Activated CD4-positive, alpha-beta memory T cell treated with anti-CD3 and anti-CD28 coated beads for 36 hours (primary cell): ENCODE measurements at places on chromosomes 12 and 14. TPM values are rescaled to one million over a fixed set of nuclear protein-coding genes. Genes with fewer than 3 reads are reported as not detected.

- no peak overlapping the region for H3K4me3 ChIP-seq
- H3K36me3 ChIP-seq: peaks cover 22% of the 10 kb centered on the region
- no peak overlapping the region for H3K27ac ChIP-seq
- H3K4me1 ChIP-seq: peaks cover 1% of the 10 kb centered on the region
- no peaks in the 10 kb centered on the region for H3K27me3 ChIP-seq
- DNase-seq: no peak
Measured at GRCh38 chr14:71460091-71460490, 472.1 kb upstream of the RGS6 start.

GRCh38 chr12:125198652-125199051 lies 133.4 kb downstream of the AACS start:
- peaks cover 21% of the 10 kb centered on the region for H3K27me3 ChIP-seq
- no peaks in the 10 kb centered on the region for H3K4me1 ChIP-seq
- H3K36me3 ChIP-seq: no peaks in the 10 kb centered on the region
- no peak overlapping the region for H3K27ac ChIP-seq
- H3K4me3 ChIP-seq: no peak overlapping the region

The ABCD2 gene
- total RNA-seq: 4.8 TPM

The ANKRD52 gene
- 37.0 TPM for total RNA-seq

DNA sequence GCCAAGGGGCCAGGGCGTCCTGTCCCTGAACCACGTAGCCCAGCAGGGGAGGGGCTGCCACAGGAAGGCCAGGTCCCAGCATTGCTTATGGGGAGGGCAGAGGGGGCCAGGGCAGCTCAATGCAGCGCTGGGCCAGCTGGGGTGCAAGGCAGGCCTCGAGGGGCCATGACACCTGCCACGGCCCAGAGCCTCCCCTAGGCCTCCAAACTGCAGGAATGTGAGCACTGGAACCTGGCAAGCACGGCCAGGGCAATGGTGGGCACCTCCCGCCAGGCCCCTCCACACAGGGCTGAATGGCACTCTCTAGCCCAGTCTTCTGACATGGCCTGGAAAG lies 32.5 kb upstream of the GPR132 start:
- H3K4me3 ChIP-seq: no peak overlapping the region
- no peaks in the 10 kb centered on the region for H3K36me3 ChIP-seq
- peaks cover 11% of the 10 kb centered on the region for H3K4me1 ChIP-seq
- no peak for DNase-seq
- no peak overlapping the region for H3K27ac ChIP-seq
